ENCODE measurements at places on chromosomes 5 and 9.

DNA sequence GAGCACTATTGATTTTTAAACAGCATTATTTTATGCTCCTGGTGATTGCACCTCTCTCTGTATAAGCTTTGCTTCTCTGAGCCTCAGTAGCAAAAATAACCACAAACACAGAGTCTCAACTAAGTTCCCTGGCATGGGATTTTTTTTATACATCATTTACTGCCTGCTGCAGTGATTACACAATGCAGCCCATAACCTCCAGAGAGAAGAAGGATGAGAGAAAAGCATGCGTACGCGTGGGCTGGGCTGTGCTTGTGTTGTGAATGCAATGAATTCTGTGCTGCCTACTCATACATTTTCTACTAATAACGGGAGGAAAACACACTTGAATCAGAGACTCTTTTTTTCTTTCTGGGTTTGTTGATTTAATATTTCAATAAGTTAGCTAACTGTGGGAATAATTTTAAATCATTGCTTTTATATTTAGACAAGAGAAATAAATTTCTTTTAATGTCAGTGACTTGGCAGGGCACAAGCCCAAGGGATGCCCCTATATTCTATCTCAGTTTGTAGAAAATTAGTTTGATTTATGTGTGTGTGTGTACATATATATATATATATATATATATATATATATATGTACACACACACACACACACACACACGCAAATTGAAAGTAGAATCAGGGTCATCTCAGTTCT lies 351.5 kb downstream of the MED10 start:
- no peak for DNase-seq

DNA sequence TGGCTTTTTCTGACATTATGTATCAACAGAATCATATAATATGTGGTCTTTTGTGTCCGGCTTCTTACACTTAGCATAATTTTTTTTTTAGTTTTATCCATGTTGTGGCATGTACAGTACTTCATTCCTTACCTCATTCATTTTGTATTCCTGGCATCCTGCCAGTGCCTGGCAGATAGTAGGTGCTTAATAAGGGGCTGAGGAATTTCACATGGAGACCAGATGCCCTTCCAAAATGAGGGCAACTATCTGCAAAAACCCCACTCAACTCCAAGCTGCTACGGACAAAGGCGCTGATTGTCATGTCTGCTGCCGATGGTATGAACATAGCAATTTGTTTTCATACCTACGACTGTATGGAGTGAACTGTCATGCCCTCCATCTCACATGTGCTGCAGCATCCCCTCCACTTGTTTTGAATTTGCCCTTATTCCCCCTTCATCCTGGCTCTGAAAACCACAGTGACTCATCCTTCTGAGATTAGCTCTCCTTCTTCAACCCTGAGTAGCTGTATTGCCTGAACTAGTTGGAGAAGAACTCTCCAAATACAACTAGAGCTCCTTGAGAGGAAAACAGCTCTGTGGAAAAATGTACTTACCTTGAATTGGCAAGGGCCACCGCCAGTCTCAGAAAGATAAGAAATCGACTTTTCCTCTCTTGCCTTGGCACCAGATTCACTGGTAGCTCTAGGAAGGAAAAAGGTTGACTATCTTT lies 41.3 kb upstream of the FOXE1 start:
- no peak for DNase-seq

GRCh38 chr5:36059571-36060419 lies 6.9 kb downstream of the UGT3A2 start:
- no peak for DNase-seq

DNA sequence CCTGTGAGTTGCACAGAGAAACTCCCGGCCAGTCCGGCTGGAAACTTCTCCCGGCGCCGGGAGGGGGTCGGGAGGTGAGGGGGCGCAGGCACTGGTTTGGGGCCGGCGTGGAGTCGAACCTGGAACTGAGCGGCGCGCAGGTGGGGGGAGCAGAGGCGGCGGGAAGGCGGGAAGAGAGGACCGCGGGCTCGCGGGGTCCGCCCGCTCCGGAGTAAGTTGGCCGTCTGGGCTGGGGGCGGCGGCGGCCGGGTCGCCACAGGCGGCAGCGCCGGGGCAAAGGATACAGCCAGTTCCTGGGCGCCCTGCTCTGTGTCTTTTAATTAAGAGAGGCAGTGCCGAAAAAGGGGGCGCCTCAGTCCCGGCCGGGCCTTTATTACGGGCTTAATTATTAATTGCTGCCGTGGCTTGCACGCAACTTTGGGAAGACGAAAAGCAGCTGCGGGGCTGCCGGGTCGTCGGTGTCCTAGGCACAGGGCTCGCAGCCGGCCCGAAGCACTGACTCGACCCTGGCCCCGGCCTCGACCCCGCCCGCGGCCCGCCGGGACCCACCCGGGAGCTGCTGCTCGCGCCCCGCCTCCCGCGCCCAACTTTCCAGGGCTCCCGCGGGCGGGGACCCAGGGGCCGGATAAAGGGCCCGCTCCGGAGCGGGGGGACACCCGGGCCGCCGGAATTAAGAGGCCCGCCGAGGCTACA lies 1.1 kb downstream of the NTNG2 start:
- no peak for DNase-seq

DNA sequence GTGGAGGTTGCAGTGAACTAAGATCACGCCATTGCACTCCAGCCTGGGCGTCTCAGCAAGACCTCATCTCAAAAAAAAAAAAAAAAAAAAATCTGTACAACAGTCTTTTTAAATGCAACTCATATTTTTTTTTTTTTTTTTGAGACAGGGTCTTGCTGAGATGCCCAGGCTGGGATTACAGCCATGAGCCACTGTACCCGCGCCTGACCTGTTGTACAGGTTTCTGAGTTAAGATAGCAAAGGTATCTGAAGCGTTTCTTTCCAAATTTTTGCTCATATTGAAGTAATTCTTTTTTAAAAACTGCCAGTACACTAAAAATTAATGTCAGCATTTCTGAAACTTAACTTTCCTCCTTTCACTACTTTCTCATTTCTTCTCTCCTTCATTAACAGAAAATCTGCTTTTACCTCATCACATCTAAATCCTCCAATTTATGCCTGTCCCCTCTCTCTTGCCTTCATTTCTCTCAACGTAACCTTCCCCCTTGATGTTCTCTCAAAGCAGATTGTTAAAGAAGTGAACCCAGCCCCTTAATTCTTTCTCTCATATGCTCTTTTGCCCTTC lies 3.3 kb upstream of the SNX24 start:
- no peak for DNase-seq

GRCh38 chr9:37444890-37445289 lies 20.4 kb downstream of the ZBTB5 start:
- no peak for DNase-seq
